ENCODE measurements at places on chromosomes 2 and 18.

- DNase-seq: no peak
These were observed 29.5 kb downstream of the PKDCC start for GRCh38 chr2:42077343-42077742.

DNA sequence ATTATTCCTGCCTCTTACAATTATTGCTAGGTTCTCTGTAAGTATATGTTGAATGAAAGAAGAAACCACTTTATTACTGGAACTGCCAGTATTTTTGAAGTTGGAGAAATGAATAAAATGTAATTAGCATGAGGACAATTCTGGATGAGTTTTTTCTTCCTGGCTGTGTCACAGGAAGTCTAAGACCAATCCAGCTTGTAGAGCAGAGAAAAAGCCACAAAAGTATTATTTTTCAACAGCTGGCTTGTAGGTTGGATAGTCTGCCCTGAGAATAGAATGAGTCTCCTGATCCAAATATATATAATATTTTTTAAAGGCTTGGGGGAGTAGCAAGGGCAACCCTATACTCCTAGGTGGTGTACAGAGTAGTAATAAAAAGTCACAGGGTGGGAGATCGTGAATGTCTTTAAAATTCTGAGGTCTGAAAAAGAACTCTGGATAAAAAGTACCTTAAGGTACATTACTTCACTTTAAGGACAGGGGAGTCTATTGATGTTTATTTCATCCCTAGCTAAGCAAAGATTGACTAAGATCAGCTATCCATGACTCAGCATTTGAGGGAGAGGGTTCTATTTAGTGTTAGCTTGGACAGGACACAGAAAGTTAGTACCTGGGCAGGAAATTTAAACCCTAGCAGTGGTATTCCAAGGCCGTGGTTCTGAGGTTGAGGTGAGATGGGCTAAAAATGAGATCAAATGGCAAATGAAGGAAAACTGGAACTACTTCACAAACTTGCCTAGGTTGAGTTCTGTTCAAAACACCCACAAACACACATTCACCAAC lies 31.7 kb downstream of the SLC40A1 start:
- DNase-seq: no peak

- no peak for DNase-seq
These were observed 70.7 kb upstream of the SERPINE2 start for GRCh38 chr2:224109751-224110150.

DNA sequence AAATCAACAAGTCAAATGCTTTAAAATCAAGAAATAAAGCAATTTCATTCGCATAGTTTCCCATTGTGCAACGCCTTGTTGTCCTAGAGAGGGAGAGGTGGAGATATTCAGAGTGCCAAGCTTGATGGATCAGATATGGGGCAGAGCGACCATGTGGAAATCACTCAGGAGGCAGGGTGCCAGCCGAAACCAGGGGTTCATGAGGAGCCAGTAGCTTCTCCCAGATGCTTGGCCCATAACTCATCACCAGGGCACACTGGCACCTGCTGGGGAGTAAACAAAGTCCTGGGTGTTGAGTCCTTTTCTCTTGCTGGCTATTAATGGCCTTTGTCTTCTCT lies 53.0 kb upstream of the ASAP2 start:
- DNase-seq: no peak

DNA sequence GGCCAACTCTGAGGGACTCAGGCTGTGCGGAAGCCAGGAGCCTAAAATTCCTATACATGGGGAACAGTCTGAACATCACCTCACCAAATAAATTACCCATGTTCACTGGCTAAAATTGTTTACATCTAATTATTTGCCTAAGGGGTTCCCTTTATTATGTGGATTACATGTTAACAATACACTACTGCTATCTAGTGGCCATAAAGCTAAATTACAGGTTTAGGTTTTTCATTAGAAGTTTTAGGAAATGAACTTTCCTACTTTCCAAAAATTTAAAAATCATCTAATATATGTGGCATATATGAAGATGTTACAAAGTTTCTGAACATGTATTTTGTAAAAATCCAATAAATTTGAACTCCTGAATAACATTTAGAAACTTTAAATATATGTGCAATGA lies 40.3 kb downstream of the PLA2R1 start:
- no peak for DNase-seq

DNA sequence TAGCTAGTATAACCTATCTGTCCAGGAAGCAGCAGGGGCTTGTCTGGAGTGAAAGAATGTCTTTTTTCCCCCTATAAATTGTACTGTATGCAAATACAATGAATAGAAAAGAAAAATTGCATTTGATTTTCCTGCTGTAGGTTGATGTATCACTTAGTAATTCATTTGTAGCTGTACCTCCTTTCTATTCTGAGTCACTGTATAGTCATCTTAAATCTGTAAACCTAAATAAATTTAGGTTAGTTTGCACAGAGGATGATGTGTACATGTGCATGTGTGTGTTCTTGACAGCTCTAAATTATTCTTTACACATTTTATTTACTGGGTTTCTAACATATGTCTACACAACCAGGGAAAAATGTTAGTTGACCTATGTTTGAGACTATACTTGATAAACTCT lies 478.7 kb upstream of the CNTNAP5 start:
- DNase-seq: no peak

- DNase-seq: no peak
These were observed 129.5 kb downstream of the PAX3 start for GRCh38 chr2:222169346-222169745.

GRCh38 chr2:55416786-55417568 lies 2.7 kb downstream of the CCDC88A start:
- DNase-seq: no peak

DNA sequence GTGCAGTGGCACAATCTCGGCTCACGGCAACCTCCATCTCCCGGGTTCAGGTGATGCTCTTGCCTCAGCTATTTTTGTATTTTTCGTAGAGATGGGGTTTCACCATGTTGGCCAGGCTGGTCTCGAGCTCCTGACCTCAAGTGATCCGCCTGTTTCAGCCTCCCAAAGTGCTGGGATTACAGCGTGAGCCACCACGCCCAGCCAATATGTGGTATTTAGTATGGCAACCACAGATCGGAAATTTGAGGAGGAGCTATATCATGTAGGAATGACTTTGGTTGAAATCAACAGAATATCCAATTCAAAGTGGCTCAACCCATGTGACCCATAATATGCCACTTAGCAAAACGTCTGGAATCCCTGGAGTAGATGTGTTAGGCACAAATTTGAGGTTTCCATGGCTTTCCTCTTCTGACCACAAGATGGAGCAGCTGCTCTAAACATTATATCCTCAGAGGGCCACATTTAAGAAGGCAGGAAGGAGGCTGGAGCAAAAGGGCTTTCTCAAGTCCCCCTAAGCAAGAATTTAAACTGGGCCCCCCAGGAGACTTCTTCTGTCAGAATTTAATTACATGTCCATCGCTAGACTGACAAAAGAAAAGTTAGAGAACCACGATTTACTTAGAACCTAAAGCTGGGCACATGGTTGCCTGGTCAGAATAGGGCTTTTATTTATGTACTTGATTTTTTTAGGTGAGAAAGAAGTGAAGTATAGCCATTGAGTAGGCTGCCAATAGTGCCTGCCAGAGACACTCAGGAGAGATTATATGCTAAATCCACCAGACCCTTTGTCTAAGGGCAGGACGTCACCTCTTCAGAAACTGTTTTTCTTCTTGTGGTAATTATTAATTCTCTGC lies 49.6 kb upstream of the ITSN2 start:
- peak; percentile 5 for DNase-seq

GRCh38 chr2:97834610-97835009 lies 121.2 kb downstream of the ZAP70 start:
- no peak for DNase-seq

DNA sequence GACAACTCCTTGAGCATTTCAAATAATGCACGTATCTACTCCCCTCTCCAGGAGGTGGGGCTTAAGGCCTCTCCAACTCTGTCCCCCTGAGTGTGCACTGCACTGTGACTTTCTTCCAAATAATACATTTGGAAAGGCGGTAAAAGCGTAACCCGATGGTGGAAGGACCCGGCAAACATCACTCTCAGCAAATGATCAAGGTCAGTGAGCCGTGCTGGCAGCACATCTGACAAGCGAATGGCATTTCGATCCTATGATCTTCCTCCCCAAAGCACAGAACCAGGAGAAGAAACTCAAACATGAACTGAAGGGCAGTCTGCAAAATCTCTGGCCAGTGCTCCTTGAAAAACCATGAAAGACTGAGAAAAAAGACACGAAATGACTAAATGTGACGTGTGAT lies 208.7 kb downstream of the TWIST2 start:
- no peak for DNase-seq

DNA sequence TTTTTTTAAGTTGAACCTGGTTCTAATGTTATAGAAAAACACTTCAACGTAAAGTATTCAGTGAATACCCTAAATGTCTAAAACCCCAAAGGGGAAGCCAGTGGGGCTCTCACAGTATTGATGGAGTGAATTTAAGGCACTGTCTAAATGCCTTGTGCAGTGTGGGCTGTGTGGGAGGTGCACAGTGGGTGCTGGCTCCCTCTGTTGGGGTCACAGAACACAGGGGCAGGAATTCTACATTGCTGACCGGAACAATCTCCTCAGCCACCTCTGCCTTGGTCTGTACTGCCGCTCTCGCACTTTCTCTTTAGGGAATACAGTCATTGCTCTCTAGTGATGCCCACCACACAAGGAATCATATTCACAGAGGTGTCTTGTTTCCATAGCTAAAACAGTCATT lies 45.4 kb downstream of the SPRED2 start:
- no peak for DNase-seq

DNA sequence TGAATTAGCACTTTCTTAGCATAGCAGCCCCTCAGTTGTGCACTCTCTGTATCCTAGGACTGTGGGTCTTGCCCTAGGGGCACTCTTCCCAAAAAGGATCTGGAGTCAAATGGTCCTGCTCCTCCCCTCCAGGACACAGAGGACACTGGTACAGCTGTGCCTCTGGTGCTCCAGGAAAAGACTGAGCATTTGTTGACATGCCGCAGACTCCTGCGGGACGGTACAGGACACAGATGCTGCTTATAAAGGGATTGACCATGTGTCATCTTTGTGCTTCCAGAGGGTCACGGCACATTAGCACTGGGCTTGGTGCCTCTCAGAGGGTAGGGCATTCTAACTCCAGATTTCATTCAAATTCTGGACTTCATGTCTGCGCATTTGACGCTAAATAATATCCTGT lies 110.5 kb downstream of the KLF7 start:
- no peak for DNase-seq

GRCh38 chr2:128734521-128735295 lies 416.0 kb upstream of the HS6ST1 start:
- DNase-seq: no peak

- no peak for DNase-seq
These were observed 112.0 kb upstream of the TEKT4 start for GRCh38 chr2:94759211-94759610.

GRCh38 chr18:76351961-76352581 lies 143.0 kb downstream of the ZNF516 start:
- DNase-seq: no peak

DNA sequence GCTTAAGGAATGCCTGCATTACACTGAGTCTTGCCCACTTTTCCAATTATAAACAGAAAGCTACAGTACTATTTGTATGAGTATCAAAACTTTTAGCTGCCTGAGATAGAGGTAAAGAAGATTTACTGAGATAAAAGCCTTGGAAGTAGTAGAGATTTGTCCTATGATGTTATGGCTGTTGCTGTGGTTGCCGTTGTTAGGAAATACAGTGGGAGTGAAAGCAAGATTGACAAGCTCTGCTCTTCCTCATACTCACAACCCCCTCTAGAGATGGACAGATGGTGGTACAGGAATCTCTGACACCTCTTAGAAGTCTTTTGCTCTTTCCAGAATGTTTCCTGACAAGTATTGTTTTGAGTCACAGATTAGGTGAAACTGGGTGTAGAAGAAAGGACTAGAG lies 242.5 kb downstream of the RPIA start:
- no peak for DNase-seq

- DNase-seq: no peak
These were observed 184.5 kb upstream of the VRK2 start for GRCh38 chr2:57862153-57862552.

DNA sequence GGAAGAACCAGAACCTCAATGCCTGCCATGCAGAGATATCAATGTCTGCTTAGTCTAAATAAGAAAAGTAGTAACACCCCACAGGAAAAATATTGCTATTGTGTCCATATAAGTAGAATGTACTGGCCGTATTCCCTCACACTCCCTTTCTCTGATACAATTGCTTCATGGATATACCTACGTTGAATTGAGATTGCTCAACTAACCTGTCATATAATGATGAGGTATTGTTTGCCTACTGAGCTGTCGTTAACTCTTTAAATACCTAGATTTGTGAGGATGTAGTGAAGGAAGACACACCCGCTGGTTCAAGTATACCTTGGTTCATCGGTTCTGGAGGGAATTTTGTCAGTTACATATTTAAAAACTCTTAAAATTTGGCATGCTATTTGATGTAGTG lies 480.7 kb upstream of the TCF4 start:
- no peak for DNase-seq

DNA sequence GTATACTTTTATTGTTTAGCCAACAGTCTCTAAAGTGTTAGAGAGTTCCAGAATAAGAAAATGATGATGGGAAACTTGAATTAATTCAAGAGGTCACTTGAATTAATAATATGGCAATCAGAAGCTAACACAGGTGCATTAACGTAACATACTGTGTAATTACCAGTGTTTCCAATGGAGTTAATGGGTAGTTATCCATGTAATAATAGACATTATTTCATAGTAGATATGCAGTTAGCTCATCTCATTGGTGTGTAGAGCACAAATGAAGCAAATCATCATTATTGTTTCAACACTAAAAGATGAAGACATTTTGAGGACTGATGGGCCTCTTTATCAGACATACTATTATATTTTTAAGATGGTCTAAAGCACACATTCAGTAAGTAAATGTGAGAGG lies 460.3 kb upstream of the HNRNPA3 start:
- DNase-seq: no peak

- no peak for DNase-seq
These were observed 342.3 kb downstream of the DCC start for GRCh38 chr18:52682260-52682659.

DNA sequence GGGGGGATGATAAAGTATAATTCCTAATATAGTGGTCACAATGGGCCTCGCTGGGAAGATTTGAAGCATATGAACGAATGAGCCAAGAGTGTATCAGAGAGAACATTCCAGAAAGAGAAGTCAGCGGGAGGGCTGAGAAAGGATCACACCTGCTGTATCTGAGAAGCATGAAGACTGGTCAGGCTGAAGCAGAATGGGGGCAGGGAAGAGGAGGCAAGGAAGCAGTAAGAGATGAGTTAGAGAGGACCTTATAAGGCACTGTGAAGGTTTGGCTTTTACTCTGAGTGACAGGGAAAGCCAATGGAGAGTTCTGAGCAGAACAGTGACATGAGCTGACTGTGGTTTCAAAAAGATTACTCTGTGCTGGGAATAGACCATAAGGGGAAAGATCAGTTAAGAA lies 73.5 kb downstream of the CHN1 start:
- DNase-seq: no peak

GRCh38 chr2:210046851-210047500 lies 44.5 kb downstream of the RPE start:
- no peak for DNase-seq
